Inflammatory macrophage (primary cell): ENCODE measurements at places on chromosomes 5 and 9.

DNA sequence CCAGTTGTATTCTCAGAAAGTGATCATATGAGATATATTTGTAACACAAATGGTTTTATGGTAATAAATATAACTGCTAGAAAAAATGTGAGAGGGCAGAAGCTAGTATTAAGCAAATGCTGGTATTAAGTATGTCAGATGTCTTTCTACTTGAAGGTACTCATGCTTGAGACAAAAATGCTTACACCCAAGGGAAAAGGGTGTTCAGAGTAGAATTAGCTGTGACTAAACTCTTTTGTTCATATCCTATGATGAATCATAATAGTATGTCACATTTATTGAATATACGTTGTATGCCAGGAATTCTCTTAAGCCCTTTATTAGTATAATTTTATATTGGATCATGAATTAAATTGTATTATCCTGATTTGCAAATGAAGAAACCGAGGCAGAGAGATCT lies 2.2 kb downstream of the ADGRV1 start:
- DNase-seq, result no peak

- peak; percentile 26 for DNase-seq
These were observed 30.5 kb upstream of the DAB2IP start for GRCh38 chr9:121620777-121621449.

- DNase-seq, result peak; percentile 62
These were observed 11.9 kb downstream of the EEIG1 start for GRCh38 chr9:127968700-127969383.

DNA sequence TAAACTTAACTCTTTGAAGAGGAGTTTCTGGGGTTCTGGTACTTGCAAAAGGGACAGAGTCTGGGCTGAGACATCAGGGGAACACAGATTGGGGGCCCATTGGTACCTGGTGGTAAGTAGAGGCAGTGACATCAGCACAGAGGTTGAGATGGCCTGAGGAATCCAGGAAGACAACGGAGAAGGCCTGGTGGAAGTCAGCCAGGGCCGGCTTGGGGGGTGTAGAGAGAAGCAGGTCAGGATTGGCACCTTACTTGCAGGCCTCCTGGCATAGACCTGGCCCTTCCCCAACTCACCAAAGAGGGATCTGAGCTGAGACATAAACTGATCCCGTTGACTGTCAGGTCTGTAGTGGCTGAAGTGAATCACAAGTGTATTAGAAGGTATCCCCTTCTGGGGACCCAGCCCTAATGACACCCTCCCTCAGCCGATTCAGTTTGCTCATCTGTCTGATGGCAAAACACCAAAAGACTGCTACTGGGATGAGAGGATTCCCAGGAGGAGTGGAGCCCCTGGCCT lies 5.5 kb downstream of the NOL6 start:
- no peak for DNase-seq

DNA sequence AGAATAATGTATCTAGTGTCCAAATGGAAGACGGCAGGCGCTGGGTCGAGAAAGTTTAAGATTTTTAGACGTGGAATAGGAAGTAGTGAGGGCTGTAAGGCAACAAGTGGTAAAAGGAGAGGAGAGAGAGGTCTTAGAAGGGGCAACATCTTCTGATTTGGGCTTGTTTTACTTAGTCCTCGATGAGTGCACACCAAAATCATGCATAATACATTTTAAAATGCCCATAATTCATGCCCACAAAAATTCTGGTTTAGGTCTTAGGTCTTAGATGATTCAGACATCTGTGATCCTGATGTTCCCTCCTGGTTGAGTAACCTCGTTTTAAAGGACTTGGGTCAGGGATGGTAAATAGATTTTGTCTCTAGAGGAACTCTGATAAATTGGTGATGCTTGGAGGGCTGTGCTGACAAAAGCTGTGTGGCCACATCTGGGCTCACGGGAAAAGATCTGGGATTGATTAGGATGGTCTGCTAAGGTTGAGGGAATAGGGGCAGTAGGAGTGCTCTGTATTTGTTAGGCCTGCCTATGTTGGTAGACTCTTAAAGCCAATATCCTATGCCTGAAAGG lies 476.3 kb downstream of the CCDC171 start:
- no peak for DNase-seq

DNA sequence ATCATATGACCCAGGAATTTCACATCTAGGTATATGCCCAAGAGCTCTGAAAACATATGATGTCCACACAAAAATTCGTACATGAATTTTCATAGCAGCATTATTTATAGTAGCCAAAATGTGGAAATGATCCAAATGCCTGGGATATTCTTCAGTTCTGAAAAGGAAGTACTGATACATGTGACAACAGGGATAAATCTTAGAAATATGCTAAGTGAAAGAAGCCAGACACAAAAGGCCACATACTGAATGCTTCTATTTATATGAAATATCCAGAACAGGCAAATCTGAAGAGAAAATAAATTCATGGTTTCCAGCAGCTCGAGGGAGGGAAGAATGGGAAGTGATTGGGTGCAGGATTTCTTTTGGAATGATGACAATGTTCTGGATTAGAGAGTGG lies 16.8 kb upstream of the ZBTB43 start:
- no peak for DNase-seq

- no peak for DNase-seq
These were observed 685.8 kb downstream of the MAT2B start for GRCh38 chr5:164191240-164191639.

DNA sequence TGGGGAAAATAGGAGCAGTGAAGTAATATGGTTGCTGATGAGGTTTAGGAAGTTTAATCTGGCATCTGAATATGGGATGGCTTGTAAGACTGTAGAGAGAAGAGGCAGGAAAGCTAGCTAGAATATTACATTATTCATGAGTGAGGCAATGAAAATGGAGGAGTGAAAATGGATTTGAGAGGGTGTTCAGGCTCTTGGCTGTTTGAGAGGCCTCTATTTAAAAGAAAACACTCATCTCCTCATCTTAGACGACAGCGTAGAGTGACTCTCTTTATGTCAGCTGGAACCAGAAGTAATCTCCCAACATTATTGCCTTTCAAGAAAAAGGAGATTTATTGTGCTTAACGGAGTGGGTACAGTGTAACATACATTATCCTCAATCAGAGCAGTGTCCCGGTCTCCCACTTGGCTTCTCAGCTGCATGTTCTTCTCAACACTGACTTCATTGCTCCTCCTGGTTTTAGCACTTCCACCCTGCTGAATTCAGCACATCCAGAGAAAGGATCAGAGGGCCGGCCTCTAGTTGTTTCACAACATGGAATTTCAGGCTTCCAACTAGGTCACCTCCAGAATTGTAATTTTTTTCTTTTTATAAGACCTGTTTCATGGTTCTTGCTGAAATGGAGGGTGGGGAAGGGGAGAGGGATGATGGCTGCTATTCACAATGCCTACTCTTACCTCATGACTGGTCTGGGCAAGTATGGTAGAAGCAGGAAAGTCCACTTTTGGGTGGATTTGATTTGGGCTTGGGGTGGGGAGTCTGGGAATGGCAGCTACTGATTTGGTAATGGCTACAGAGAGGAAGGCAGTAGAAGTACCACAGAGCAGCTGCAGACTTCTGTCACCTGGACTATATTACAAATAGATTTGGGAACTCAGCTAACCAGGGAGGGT lies 52.9 kb upstream of the KIAA1958 start:
- no peak for DNase-seq

DNA sequence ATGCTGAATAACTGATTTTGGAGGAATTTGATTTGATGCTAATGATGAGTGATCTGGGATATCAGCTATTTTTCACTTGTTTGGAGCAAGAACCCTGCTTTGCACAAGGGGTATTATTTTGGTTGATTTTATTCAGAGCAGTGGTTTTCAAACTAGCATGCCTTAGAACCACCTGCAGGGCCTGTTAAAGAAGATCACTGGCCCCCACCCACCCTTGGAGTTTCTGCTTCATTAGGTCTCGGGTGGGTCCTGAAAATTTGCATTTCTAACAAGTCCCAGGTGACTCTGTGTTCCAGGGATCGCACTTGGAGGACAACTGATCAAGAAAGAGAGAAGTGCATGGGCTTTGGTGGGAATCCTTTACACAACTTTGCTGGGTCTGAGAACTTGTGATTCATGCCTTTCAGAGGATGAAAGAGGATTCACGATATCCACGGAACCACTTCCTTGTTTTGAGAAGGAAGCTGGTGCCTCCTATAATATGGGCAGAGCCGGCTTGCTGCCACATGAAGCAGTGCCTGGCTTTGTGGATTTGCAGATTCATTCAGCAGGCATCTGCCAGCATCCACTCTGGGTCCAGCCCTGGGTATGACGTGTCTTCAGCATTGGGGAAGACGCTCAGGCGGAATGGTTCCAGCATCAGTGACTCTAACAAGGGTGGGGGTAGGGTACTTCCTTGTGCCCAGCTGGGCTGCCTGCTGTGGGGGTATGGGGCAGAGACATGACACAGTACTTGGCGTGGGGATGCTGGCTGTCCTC lies 106.6 kb upstream of the PITX1 start:
- peak; percentile 96 for DNase-seq

DNA sequence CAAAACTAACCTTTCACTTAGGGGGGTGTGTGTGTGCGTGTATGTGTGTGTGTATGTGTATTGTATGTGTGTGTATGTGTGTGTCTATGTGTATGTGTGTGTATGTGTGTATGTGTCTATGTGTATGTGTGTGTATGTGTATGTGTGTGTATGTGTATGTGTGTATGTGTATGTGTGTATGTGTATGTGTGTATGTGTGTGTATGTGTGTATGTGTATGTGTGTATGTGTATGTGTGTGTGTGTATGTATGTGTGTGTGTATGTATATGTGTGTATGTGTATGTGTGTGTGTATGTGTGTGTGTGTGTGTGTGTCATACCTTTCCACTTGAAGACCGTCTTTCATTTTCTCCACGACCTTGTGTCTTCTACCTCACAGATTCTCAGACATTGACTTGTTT lies 20.8 kb upstream of the FLT4 start:
- no peak for DNase-seq

GRCh38 chr5:155783791-155784190 lies 543.2 kb upstream of the SGCD start:
- DNase-seq, result no peak

DNA sequence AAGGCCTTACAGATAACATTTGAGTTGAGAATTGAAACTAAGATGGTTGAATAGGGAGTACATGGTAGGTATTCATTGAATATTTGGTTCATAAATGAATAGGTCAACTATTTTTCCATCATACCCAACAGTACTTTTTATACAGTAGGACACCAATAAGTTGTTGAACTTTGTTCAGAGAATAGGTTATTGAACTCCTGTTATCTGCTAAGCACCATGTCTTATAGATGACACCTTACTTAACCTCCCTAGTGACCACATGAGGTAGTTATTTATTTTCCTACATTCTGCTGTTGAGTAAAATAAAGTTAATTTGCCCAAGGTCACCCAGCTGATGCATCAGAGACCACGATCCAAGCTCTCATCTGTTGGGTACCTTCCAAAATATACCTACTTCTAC lies 49.6 kb upstream of the ATP10B start:
- no peak for DNase-seq

GRCh38 chr9:80841888-80842287 lies 847.5 kb downstream of the TLE1 start:
- no peak for DNase-seq

- DNase-seq, result no peak
These were observed 254.8 kb upstream of the FTMT start for GRCh38 chr5:121596882-121597281.

GRCh38 chr9:93680443-93681268 lies 104.3 kb downstream of the PHF2 start:
- DNase-seq, result no peak

DNA sequence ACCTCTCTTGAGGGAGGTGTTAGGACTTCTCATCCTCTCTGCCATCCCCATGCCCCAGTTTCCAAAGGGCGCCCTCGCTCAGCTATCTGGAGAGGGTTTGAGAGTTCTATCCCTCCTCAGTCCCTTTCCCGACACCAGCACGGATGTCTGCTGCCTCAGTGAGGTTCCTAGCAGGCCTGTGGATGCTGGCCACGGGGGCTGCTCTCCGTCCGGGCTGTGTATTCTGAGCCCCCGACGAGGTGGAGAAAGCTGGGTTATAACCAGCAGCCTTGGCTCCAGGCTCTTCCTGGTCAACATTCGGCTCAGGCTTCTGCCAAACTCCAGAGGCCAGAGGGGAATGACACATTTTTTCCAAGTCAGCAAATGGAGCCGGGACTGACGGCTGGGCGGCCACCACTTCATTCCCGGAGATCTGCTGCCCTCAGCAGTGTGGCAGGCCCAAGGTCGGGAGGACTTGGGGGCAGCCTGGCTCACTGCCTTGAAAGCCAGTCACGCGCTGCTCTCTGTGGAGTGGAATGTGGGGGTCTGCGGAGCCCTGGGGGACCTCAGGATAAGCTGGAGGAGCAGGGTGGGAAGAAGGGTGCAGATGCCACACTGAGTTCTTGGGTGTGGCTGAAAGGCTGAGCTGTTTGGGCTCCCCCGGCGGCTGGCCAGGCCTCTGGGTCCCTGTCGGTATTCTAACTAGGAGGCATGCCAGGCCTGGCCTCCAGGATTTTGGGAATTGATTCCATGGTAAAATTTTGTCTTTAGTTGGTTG lies 27.4 kb downstream of the PTPA start:
- DNase-seq, result no peak

- no peak for DNase-seq
These were observed 15.8 kb upstream of the TRAF1 start for GRCh38 chr9:120942186-120943001.

GRCh38 chr5:141369994-141370848 lies at the start of gene PCDHGB3:
TSS of gene PCDHGB3 (plus strand) at chr5:141370242. CDS start at chr5:141370395, 153 bp downstream.
- DNase-seq, result no peak

- peak; percentile 5 for DNase-seq
These were observed 26.1 kb upstream of the SLC28A3 start for GRCh38 chr9:84366683-84367082.

DNA sequence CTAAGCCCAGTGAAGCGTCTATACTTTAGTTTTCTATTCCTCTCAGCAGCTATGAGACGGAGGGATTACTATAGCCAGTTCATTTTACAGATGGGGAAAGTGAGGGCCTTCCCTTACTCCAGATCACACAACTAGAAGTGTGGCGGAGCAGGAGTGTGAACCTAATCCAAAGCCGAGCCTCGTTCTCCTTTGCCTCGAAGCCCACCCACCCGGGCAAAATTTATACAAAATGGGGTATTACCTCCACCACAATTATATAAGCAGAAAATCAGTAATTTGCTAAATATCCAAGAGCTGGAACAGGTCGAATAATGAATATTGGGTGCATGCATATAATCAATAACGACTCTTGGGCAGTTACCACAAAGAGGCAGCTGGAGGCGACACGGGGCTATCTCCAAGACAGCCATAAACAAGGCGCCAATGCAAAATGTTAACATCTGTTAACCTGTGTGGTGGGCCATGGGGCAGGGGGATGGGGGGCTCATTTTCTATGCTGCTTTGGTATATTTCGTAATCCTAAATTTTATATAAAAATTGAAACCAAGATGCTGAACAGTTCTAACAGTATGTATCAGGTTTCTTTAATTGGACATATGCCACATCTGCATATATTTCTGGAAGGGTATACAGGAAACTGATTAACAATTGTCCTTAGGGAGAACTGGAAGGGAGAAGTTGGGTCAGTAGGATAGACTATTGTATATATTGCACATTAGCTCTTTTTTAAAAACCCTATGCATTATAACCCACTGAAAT lies 1.2 kb upstream of the RNF44 start:
- no peak for DNase-seq

GRCh38 chr9:97411789-97412625 lies at the start of gene TDRD7:
TSS of gene TDRD7 (plus strand) at chr9:97412096. CDS start at chr9:97428466, 16,370 bp downstream.
- DNase-seq, result peak; percentile 92
